ENCODE measurements at places on chromosomes 1 and 21. TPM values are rescaled to one million over a fixed set of nuclear protein-coding genes. Genes with fewer than 3 reads are reported as not detected.

PGLYRP4 gene
- total RNA-seq, result not detected

VSIG8 gene
- total RNA-seq, result 0.31 TPM

SLC5A9 gene
- not detected for total RNA-seq

LIPI gene
- total RNA-seq, result not detected

LRRC38 gene
- not detected for total RNA-seq

ZNF683 gene
- total RNA-seq, result not detected

ESPN gene
- under 0.01 TPM for total RNA-seq

CD101 gene
- total RNA-seq, result 4.4 TPM

URB1 gene
- total RNA-seq, result 22.8 TPM

ATP1A2 gene
- 61.7 TPM for total RNA-seq

NGF gene
- total RNA-seq, result not detected

LMX1A gene
- total RNA-seq, result 0.31 TPM

CELSR2 gene
- 82.6 TPM for total RNA-seq

GPR153 gene
- total RNA-seq, result 27.2 TPM

RAB29 gene
- 8.5 TPM for total RNA-seq
